ENCODE measurements at places on chromosomes 5 and 9. TPM values are rescaled to one million over a fixed set of nuclear protein-coding genes. Genes with fewer than 3 reads are reported as not detected.

Gene UNC5A
- 0.07 TPM for polyA plus RNA-seq

Gene ZNF462
- polyA plus RNA-seq = 3.0 TPM

Gene PHYHD1
- polyA plus RNA-seq = not detected

Gene OR1L1
- polyA plus RNA-seq = not detected

Gene SHOC1
- polyA plus RNA-seq = not detected

Gene DND1
- polyA plus RNA-seq = 1.0 TPM

GRCh38 chr9:123996731-123997421 is 14.7 kb upstream of the LHX2 start:
- DNase-seq = no peak

DNA sequence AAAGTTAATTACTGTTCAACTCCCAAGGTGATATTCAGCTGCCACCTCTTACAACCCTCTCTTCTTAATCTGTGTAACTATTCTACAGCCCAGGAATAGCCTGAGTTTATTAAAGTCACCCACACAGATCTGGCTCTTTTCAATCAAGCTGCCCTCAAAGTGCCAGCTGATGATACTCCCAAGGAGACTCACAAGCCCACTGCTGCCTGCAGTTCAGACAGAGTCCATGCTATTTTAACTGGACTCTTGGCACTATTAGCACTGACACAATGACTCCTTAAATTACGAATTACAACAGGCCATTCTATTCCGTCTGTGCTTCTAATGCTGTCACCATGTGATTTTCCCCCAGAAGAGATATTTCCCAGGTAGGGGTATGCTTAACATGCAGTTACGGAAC is 26.3 kb downstream of the REEP5 start:
- no peak for DNase-seq

- no peak for DNase-seq
These were observed 241.2 kb downstream of the MCTP1 start for GRCh38 chr5:95043648-95044047.

- no peak for DNase-seq
These were observed 85.6 kb downstream of the APTX start for GRCh38 chr9:32915802-32916201.

DNA sequence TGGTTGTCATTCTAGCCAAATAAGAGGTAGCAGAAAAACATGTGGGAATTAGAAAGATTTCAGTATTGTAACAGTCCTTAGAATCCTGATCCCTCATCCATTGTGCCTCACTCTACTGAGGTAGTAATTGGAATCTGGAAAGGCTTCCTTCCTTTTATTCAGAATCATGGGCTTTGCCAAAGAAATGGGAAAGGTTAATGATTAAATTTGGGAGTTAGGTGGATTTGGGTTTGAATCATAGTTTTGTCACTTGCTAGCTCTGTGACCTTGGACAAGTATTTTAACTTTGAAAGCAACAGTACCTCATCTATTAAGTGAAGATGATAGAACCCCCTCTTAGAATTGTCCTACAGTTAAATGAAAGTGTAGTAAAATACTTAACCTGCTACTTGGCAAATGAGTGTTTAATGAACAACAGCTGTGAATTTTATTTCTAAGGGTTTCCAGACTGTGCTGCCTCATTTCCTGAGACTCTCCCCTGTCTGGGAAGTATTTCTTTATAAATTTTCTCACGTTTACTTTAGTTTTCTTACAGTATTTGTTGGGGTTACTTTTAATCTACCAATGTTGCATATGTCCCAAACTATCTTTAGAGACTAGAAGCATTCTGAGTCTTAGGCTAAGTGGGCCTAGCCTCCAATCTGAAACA is 11.7 kb downstream of the SPDL1 start:
- DNase-seq = no peak

DNA sequence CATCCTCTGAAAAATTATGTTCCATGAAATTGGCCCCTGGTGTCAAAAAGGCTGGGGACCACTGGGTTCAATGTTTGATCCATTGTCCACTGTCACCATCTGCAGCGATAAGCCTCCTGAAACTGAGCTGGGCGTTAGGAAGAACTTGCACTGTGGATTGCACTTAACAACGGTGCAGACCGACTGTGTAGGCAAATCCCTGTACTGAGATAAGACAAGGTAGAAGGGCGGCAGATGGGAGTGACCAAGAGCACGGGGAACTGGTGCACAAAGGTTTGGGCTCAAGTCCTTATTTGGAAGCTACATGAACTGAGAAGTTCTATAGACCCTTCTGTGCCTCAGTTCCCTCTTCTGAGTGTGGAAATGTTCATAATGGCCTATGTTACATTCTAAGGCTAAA is 41.6 kb upstream of the FLT4 start:
- no peak for DNase-seq

- DNase-seq = no peak
These were observed 291.4 kb downstream of the ARHGEF28 start for GRCh38 chr5:73917433-73917832.

- no peak for DNase-seq
These were observed 125.2 kb upstream of the CPEB4 start for GRCh38 chr5:173762930-173763329.

DNA sequence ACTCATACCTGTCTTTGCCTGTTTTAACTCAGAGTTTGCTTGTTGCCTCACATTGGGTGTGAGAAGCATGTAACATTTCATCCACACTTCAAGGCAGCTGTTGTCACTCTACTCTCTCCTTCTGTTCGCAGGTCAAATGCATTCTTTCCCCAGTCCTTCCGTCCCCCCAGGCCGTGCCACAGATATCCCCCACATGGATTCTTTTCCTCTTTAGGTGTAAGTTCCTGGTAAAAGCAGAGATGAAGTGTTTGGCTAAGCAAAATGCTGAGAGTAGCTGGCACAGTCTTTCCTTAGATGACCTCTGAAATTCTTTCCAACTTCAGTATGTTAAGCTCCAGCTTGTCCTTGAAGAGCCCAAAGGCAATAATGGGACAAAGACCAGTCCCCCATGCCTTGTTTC is 328.2 kb downstream of the SLIT3 start:
- DNase-seq = no peak

- DNase-seq = peak; percentile 12
These were observed 1.5 kb downstream of the NFIL3 start for GRCh38 chr9:91421971-91422757.

- no peak for DNase-seq
These were observed 18.0 kb downstream of the NEURL1B start for GRCh38 chr5:172658961-172659501.

Data from A549 (cell line).